ENCODE measurements at places on chromosomes 12 and 14.

GRCh38 chr12:68387338-68387737 lies 55.2 kb upstream of the MDM1 start:
- no peak for DNase-seq

DNA sequence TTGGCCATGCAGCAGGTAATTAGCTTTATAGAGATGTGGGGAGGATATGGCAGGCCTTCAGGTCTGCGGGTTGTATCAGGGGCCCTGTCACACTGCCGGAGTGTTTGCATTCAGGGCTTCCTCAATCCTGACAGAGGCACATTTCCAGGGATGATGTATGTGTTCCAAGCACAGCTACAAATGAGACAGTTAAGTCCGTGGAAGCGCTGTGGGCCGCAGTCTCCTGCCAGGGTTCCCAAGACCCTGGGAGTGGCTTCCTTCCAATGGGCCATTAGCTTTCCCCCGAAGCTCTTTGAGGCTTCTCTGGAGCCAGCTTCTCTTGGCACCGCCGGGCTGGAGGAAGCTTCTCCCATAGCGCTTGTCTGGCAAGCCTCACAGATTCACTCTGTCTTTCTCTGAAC lies 1524.7 kb upstream of the TMEM132C start:
- DNase-seq = no peak

DNA sequence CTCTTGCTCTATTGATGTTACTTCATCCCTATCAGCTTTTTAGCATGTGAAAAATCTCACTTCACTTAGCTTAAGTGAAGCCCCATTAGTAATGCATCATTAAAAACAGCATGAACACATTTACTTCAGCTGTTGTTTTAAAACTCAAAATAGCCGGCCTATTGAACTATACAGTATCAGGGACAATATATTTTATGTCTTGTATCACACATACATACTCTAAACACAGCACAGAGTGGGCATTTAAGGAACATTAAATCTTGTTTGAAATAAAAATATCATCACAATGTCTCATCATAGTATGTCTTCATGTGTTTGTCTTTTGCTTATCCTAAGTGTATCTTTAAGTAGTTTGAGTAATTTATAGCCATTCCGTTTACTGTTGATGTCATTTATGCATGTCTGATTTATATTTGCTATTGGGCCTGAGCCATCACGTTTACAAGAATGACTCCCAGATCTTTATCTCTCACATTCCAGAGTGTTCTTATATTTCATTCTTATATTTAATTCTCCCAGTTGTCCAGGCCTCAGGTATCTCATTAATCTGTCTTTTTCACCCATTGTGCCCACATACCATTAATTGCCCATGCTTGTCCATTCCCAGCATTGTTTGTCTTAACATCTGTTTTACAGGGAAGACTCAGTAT lies 57.5 kb downstream of the ARHGAP5 start:
- DNase-seq = no peak

DNA sequence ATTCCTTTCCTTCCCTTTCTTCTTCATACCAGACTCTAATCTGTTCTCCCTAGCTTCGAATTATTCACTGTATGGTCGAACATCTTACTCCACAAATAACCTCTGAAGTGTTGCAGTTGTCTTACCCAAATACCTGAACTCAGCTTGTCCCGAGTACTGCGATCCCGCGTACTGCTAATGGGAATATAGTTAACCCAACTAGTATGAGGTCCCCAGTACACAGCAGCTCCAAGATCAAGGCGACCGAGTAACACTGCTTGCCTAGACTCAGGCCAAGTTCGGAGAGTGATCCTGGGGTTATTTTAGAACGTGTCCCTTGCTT lies 462 bp upstream of the ETNK1 start:
- no peak for DNase-seq

DNA sequence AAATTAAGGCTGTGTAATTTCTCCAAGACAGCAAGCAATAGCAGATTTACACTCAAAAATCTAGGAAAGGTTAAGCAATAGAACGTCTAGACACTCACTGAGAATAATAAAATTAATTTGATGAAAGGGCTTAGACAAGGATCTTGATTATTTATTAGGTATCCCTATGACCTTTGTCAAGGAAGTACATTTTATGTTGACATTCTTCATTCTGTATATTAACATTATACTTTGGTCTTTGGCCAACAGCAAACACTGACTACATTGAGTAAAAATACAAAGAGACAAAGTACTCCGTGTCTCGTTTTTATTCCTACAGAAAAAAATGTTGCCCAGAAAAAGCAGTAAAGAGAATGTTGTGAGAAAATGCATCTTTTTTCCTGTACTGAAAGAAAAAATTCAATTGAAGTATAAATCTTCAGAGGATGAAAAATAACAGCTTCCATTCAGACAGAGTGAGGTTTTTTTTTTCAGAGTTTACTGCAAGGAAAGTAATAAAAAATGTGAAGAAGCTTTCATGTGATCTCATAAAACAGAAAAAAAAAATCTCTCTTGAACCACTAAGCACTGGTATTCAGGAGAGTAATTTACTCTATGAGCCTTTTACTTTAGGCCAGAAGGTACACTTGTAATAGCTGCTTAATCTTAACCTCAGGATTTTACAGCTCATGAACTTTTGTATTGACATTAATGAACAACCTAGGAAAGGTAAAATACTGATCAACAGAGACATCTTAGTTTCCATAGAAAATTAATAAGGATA lies 605.0 kb downstream of the FSCB start:
- DNase-seq = no peak

GRCh38 chr12:110508071-110508586 lies 6.0 kb downstream of the RAD9B start:
- DNase-seq = no peak

DNA sequence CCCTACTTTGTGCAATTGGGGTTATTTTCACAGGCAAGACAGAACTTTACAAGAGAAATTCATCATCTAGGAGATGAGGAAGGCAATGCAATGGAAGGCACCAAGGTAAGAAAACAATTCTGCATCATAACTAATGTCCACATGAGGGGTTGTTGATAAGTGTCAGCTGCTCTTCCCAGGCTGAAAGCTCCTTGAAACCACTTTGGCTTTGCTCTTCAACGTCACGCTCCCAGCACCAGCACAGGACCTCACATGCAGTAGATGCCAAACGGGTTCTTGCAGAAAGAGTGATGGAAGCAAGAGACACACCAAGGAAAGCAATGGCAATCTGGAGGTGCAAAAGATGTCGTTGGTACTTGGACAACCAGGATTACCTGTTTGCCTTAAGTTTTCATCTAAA lies 485.5 kb downstream of the BCL11B start:
- no peak for DNase-seq

DNA sequence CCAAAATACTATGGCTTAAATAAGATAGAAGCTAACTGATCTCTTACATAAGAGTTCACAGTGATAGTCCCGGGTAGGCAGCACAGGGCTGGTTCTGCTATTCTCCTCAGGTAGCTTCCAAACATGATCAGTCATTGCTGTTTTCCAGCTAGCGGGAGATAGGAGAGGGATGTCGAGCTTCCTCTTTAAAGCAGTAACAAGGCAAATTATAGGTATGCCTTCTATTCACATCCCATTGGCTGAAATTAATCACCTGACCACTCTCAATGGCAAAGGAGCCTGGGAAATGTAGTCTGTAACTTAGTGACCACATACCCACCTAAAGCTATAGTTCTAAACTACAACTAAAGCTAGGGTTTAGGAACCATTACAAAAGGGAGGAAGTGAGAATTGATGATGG lies 34.5 kb upstream of the VRK1 start:
- peak; percentile 38 for DNase-seq

DNA sequence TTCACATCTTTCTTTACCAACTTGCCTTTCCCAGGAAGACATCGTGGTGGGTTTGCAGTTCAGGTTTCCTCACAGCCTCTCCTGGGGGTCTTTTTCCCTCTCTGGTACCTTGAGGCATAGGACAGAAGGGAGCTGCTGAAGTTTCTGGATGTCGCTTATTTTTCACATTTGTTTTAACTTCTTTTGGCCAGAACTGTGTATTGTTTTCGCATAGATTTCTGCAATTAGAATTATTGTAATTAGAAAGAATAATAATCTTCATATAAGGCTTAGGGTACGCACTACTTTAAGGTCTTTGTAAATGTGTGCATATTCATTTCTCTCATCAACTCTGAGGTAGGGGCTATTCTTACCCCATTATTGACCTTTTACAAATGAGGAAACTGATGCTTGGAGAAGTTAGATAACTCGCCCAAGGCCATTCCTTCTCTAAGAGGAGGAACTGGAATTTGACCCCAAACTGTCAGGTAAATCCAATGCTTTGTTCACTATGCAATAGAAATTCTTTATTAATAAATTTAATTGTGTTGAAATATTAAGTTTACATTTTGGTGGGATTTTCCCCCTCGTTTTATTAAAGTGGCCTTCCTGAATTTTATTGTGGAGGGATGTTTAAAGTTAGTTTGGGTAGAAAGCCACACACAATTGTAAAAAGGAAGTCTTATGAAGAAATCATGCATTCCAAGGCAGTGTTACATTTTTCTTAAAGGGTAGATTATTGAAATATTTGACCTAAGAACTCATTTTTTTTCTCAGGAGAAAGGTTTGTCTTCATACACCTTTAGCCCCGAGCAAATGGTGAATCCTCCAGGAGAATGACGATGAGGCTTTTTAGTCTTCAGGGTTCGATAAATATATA lies 12.1 kb upstream of the SLC38A2 start:
- no peak for DNase-seq

DNA sequence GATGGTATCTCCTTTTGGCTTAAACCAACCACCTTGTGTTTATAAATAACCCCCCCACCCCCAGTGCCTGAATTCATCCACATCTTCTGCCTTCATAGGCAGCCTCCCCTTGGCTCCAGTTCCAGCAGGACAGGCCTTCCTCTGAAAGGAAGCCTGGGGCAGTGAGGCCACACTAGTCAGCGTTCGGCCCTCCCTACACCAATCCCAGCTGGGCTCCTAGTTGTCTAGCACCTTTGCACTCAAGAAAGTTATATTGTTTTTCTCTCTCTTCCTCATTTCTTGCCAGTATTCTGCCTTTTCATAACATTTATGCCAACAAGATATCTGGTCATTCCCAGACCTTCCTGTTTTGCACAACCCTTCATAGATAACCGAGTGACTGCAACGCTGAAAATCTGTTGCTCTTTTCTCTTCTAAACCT lies 73.1 kb upstream of the ACTN1 start:
- DNase-seq = no peak

GRCh38 chr12:20390846-20391245 lies 22.5 kb downstream of the PDE3A start:
- no peak for DNase-seq

DNA sequence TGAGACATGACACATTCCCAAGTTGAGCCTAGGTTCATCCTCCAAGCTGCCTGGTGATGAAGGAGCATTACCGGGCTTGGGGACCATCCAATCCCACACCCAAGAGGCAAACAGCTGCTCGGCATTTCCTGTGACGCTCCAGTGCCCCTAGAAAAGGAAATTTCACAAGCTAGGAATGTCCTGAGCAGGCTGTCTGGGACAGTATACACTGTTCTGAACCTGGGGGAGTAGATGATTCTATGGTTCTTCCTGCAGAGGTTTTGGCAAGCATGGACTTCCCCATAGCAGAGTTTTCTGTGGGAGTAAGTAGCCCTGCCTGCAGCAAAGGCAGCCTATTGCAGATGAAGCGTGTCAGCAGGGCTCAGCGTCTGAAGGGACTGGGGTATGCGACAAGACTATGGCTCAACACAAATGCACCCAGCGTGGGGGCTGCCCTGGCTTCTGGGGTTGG lies 47.4 kb upstream of the SRSF5 start:
- peak; percentile 62 for DNase-seq

- DNase-seq = no peak
Observed at GRCh38 chr14:72366619-72367018, 434.4 kb downstream of the RGS6 start.

DNA sequence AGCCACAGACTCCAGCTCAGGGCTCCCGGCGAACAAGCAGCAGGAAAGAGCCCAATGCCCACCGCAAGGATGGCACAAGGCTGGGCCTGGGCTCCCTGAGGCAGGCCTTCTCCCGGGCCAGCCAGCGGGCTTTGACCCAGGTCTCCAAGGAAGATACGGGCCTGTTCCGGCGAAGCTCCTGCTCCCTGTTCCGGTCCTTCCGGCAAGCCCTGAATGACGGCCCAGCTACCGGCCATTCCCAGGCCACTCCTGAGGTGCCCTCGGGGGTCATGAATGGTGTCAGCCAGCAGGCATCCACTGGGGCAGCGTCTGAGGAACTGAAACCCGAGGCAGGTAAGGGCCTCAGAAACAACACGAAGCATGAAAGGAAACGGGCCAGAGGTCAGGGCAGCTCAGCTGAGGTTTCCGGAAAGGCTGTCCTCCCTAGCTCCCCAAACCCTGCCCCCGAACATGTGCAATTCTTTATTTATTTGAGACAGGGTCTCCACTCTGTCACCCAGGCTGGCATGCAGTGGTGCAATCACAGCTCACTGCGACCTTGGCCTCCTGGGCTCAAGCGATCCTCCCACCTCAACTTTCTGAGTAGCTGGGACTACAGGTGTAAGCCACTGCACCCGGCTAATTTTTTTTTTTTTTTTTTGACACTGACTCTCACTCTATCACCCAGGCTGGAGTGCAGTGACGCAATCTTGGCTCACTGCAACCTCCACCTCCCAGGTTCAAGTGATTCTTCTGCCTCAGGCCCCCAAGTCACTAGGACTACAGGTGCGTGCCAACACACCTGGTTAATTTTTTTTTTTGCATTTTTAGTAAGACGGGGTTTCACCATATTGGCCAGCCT lies 6.0 kb downstream of the EXOC3L4 start:
- no peak for DNase-seq

- DNase-seq = no peak
Observed at GRCh38 chr12:99847936-99848335, 136.8 kb downstream of the ANKS1B start.

- no peak for DNase-seq
Observed at GRCh38 chr14:79630288-79630960, 580.9 kb downstream of the DIO2 start.

DNA sequence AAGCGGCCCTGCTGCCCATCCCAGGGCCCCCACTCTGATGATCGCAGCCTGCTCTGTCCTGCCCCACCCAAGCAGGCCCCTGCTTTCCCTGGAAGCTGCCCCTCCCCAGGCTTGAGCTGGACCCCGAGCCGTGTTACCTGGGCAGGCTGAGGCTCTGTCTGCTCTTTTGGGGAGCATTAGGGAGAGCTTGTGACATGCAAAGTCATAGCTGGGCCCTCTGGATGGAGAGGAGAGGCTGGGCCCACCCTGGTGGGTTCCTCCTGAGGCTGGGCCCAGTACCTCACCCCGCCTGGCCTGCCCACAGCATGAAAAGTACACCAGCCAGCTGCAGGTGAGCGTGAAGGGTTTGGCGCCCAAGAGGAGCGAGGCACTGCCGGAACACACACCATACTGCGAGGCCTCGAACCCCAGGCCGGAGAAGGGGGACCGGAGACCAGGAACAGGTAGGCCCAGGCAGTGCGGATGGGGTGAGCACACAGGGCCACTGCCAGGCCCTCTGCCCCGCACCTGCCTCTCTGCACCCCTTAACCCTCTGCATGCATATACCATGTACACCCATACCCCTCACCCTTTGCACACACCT lies 15.0 kb downstream of the CEP170B start:
- DNase-seq = no peak

- DNase-seq = no peak
Observed at GRCh38 chr14:93749076-93749420, 39.2 kb downstream of the PRIMA1 start.

- DNase-seq = no peak
Observed at GRCh38 chr14:20381341-20381740, 32.0 kb downstream of the TEP1 start.

GRCh38 chr12:46535376-46535775 lies 162.8 kb upstream of the SLC38A2 start:
- peak; percentile 37 for DNase-seq
